Activated CD8-positive, alpha-beta memory T cell treated with anti-CD3 and anti-CD28 coated beads for 4 hours (primary cell): ENCODE measurements at places on chromosomes 1 and 21.

GRCh38 chr1:10054465-10054864 is 21.7 kb downstream of the UBE4B start:
- no peak for DNase-seq

GRCh38 chr1:32508761-32509160 is 30.5 kb upstream of the ZBTB8A start:
- DNase-seq, result no peak

DNA sequence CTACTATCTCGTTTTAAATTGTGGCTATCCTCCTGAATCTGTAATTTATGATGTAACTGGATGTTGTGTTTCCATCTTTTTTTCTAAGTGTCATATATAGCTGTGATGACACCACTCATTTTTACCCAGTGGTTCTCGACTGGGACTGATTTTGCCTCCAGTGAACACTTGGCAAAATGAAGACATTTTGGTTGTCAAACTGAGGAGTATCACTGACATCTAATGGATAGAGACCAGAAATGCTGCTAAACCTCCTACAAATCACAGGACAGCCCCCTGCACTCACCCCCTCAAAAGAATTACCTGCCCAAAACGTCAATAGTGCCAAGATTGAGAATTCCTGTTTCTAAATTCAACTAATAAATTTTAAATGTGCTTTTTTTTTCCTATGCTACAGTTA is 1.9 kb downstream of the TRMT13 start:
- no peak for DNase-seq

DNA sequence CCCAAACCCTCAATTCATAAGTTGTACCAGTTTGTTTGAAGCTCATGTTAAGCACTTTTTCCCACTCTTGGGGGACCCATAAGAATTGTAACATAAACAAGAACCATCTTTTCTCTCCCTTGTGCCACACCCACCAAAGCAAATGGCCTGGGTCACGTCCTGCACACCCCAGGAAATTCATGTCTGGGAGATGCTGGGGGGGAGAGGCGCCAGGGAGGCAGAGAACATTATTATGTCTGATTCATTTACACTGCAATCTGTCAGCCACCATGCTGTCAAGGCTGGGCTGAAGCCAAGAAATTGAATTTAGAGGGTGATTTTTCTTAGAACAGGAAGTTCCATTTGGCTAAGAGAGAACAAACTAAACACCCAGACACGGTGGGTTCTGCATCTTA is 37.2 kb upstream of the IPO9 start:
- no peak for DNase-seq

DNA sequence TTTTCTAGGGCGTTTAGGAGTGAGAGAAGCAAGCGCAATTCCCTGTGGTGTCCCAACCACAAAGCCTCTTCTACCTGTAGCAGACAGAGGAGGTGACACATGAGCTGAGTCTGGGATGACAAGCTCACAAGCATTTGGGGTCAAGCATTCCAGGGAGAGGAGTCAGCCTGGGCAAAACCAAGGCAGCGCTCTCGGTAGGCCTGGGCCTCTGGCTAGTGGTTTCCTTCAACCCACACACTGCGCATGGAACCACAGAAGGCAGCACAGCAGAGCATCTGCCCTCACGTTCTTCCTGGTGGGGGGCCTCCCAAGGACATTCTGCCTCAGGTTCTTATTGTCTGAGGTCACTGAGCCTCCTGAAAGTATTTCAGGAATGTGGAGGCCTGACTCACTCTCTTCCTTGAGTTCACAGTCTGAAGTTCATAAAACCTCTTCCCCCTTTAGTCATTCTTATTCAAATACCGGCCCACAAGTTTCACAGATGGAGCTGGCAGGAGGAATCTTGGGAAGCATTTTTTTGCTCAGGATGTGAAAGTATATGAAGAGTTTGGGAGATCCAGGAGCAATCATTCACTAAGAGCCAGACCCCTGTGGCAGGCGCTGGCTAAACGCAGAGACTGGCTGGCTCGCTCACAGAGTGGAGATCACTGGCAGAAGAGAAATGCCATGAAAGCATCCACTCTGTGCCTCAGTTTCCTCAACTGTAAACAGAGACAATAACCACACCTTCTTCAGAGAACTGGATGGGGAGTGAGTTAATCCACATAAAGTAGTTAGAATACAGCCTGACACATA is 26.8 kb downstream of the CCN1 start:
- no peak for DNase-seq

- DNase-seq, result no peak
These were observed 7.3 kb downstream of the PLEKHO1 start for GRCh38 chr1:150156868-150157603.

DNA sequence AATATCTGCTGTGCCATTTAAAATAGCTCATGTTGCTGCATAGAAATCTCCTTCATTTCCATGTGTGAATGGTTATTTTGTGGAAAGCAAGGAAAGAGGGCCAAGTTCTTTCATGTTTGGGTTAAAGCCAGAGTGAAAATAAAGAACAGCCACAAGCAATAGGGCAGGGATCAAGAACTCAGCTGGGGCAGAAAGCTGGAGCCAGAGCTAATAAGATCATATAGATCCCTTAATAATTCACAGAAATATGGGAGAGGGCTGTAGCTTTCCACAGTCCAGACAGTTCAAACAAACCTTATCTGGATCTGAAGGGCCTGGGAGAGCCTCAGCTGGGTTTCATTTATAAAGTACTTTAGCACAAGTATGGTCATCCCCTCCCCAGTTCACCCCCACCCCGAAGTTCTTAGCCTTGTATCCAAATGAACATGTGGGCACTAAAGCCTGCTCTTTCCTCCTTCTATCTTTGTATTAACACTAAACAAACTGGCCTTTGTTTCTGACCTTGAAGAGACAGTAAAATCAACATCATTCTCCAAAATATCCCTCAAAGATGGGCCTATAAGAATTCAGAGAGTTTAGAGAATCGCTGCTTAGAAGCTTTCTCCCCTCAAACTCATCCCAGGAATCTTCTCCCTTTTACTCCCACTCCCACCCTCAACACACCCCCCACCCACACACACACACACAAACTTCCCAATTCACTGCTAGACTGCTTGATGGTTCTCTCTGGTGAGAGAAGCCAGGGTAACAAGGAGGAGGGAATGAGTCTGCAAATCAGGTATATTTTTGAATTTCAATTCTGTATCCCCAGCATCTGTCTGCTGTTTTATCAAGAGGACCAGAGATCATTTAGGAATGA is 41.7 kb downstream of the UTP25 start:
- DNase-seq, result no peak

DNA sequence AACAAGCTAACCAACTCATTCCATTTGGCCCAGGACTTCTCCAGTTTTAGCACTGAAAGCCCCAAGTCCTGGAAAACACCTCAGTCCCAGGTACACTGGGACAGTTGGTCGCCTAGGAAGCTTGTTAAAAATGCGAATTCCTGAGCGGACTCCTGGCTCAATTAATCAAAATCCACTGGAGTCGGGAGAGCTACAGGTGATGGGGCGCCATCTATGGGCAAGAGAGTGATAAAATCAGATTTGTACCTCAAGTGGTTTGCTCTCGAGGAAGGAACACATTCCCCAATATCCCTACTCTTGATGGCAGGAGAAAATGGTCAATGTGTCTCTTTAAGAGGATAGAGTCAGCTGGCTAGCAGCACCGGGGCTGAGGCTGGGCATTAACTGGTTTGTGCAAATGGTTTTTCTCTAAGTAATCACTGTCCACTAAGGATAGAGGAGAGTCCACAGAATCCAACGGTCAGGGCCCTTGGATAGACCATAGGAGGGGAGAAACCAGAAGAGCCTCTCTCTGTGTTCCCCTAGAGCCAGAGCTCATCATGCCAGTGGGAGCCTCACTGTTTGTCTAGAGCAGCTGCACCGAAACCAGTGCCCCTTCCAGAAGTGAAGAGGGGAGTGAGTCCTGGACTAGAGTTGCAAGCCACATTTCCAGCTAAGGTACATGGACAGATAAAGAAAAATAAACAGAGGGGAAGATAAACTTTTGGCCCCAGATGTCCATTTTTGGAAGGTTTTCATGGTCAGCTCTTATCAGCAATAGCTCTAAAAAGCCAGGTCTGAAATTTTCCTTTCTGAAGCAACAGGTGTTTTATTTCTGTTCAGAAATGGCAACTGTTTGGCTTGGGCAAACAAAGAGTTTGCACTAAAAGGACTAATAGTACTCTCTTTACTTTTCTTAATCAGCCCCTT is 148.5 kb downstream of the TENT5C start:
- DNase-seq, result no peak

DNA sequence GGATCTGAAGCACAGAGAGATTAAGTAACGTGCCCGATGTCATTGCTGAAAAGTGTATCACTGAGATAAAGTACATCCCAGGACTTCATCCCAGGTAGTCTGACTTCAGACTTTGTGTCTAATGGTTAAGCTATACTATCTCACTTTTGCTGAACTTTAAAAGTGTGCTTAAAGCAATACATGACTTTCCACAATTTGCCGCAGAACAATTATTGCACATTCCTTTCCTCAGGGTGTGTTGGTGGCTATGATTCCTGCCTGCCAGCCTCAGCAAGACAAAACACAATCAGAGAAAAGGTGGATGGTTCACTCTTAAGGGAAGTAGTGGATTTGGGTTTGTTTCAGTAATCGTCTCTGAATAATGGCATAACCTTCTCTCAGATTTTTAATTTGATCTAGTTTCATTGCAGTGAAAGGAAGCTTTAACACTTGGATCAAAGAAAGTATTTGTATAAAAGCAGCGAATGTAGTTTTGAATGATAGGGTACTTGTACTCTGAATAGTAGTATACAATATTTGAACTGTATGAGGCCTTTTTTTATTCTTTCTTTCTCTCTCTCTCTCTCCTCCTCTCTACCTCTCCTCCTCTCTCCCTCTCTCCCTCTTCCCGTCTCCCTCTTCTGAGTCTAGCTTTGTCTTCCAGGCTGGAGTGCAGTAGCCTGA is 47.0 kb downstream of the CNST start:
- DNase-seq, result no peak

DNA sequence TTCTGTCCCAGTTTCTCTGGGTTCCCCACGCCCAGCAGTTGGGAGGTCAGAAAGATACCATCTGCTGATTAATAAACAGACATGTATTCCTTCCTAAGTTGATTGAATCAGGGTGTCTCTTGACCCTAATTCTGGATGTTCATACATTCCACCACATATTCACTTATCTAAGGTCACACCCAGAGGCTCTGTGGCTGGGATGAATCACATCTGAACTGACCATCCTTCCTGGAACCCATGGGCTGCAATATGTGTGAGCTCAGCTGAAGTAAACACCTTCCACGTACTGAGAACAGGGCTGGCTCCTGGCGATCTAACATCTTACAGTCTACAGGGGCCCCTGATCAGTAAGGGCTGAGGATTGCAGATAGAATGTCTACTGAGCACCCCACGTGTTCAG is 20.5 kb upstream of the TRABD2B start:
- DNase-seq, result no peak

DNA sequence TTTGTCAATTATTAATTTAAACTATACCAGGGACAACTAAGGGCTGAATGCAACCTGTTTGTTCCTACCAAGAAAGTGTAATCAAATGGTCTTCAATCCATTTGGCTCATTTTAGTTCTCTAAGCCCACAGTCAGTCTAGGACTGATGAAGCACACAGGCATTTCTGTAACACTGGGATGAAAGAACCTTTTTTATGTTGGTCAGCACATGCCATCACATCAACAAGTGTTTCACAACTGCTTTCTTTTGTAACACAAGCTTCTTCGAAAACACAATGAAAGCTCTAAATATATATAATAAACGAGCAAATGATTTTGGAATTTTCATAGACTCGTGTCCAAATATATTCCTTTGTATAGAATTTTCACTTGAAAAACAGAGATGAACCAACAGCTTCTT is 28.8 kb downstream of the HEATR1 start:
- no peak for DNase-seq

DNA sequence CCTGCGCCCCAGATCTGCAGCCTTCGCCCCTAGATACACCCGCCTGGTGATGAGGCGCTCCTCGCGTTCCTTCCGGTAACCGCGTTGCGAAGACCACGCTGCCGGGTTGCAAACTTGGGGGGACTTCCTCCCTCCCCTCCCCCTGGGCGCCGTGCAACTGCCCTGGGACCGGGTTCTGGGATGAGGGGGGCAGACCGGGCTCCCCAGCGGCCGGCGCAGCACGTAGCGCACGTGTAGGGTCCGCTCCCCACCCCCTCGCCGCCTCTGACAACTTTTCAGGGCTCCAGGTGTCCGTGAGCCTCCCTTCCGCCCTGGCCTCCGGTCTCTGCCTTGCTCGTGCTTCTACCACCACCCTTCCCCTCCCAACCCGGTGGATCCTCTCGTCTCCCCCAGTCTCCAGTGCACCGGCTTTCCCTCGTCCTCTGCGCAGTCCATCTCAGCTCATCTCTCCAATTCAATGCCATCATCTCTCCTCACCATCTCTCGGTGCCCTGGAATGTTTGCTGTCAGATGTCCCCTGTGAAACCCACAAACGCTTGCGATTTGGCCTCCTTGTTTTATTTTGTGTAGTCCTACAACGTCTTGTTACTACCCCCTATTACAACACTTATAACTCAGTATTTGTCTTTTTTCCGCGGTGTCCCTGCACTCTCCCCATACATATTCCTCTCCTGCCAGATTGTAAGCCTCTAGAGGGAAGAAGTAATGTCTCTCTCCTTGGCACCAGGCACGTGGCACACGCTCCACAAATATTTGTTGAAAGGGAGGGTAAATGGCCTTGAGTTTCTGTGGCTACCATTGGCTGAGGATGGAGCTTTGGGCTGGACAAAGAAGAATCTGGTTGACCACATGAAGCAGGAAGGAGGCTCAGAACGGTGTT is 782 bp downstream of the PCAT6 start:
- DNase-seq, result no peak

GRCh38 chr1:58773406-58773840 is 10.4 kb downstream of the JUN start:
- no peak for DNase-seq

- DNase-seq, result no peak
These were observed 304.7 kb upstream of the PTBP2 start for GRCh38 chr1:96416701-96417444.

- DNase-seq, result no peak
These were observed 331.9 kb downstream of the NPHP4 start for GRCh38 chr1:5660141-5660935.

- DNase-seq, result no peak
These were observed 72.3 kb downstream of the TRIM11 start for GRCh38 chr1:228334226-228334935.
